ENCODE measurements at places on chromosomes 7 and 10. TPM values are rescaled to one million over a fixed set of nuclear protein-coding genes. Genes with fewer than 3 reads are reported as not detected.

Gene PAPOLB
- polyA plus RNA-seq = 0.10 TPM

Gene TYW1B
- 0.97 TPM for polyA plus RNA-seq

Gene TEX36
- polyA plus RNA-seq = not detected

Gene PDK4
- polyA plus RNA-seq = not detected

Gene ARHGEF5
- not detected for polyA plus RNA-seq

Gene VWDE
- polyA plus RNA-seq = 0.48 TPM

Gene PSTK
- polyA plus RNA-seq = 27.1 TPM

Gene SH2D4B
- polyA plus RNA-seq = 1.6 TPM
